ENCODE measurements at places on chromosomes 3 and 15.

DNA sequence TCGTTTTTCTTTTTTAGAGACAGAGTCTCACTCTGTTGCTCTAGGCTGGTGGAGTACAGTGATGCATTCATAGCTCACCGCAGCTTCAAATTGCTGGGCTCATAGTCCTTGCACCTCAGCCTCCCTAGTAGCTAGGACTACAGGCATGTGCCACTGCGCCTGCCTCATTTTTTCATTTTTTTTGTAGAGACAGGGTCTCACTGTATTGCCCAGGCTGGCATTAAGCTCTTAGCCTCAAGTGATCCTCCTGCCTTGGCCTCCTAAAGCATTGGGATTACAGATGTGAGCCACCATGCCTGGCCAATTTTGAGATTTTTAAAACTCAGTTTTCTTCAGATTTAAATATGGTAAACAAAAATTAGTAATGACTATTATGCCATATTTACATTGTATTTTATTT is 29.0 kb downstream of the SKIL start:
- DNase-seq = no peak

GRCh38 chr15:71812966-71813722 is 2.8 kb downstream of the NR2E3 start:
- DNase-seq = no peak

DNA sequence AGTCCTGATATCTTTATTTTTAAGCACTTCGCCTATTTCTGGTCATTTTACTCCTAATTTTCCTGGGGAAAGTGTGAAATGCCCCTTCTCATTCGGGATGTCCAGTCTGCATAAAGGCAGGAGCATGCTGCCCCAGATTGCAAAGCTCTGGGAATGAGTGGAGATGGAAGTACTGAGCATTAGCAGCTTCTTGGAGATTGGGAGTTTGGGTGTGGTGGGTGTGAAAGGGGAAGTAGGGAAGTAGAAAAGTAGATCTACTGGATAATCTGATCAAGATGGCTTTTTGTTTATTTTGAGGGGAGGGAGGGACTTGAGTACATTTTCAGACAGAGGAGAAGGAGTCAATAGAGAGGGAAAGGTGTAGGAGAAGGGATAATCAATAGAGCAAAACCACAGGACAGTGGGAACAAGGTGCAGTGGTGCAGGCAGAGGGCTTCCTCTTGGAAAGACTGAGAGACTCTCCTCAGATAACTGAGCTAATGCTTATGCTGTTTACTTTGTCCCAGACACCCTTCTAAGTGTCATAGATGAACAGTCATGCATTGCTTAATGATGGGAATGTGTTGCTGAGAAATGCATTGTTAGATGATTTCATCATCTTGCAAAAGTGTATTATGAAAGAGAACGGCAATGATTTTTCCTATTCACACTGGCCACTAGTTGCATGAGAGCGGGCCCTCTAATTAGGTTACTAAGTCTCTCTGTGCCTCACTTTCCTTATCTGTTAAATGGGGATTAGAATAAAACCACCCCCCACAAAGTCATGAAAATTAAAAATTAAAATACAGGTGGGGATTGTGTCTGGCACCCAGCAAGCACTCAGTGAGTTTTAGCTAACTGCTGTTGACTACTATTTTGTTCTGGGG is 45.5 kb downstream of the PHLDB2 start:
- DNase-seq = no peak

GRCh38 chr15:80577552-80578205 is 117.4 kb upstream of the ABHD17C start:
- DNase-seq = no peak

DNA sequence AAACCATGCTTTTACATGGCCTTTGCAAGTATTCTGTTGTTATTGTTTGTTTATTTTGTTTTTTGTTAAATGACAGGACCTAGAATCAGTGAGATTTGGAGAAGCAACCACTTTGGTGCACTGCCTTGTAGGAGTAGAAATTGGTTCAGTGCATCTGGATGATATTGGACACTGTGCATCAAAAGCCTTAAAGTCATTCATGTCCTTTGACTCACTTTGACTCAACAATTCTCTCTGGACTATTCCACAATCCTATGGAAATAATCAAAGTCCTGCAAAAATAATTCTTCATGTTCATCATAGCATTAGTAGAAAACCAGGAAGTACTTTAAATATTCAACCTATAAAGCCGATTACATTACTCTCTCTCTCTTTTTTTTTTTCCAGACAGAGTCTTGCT is 224.8 kb downstream of the ABHD5 start:
- no peak for DNase-seq

- DNase-seq = no peak
These were observed 66.1 kb downstream of the WHAMM start for GRCh38 chr15:82875411-82876003.

DNA sequence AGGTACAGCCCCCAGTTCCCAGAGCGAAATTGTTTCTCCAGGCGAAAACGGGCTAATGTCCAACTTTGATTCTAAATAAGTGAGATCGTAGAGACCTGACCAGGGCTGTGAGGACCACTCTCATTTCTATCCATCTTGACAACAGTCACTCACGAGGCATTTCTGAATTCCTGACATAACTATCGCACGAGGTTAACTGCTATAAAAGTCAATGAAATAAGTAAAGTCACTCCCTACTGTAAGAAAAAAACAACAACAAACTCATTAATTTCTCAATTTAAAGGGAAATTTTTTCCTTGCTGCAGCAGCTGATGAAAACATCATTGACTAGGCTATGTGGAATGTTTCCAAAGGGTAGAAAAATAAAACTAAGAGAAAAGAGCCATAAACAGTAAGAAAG is 69.1 kb downstream of the GREM1 start:
- no peak for DNase-seq

- no peak for DNase-seq
These were observed 25.5 kb downstream of the MGLL start for GRCh38 chr3:127796831-127797150.

- no peak for DNase-seq
These were observed 592.2 kb downstream of the FHIT start for GRCh38 chr3:60659098-60659497.

DNA sequence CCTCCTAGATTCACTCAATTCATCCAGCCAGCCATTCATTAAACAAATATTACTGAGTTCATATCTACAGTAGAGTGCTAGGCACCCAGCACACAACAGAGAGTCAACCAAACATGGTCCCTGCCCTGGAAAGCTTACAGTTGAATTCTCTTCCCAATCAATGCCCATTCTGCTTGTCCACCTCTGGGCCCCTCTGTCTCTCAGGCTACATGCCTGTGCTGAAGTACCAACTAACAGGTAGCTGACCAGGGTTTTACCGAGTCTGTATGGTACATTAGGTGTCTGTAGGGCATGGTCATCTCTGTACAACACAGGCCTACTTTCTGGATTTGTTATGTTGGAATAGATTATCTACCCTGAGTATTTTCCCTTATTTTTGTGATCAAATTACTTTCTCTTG is 23.3 kb downstream of the PLD1 start:
- DNase-seq = no peak

DNA sequence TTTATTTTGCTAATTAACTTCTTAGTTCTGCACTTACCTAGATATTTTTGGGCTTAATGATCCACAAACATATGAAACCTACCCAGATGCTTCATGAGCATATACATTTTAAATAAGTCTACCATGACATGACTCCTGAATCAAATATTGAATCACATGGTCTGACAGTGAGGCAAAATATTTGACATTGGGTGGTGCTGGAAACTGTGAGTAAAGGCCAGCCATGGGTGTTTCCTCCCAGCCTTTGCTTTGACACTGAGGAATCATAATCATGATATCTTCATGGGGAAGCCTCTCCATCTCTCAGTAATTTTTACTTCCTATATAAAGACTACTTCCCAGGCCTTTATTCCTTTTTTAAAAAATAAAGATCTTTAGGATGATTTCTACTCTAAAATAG is 22.8 kb upstream of the SSR3 start:
- no peak for DNase-seq

GRCh38 chr3:138081371-138082084 is 33.9 kb downstream of the DZIP1L start:
- DNase-seq = no peak

DNA sequence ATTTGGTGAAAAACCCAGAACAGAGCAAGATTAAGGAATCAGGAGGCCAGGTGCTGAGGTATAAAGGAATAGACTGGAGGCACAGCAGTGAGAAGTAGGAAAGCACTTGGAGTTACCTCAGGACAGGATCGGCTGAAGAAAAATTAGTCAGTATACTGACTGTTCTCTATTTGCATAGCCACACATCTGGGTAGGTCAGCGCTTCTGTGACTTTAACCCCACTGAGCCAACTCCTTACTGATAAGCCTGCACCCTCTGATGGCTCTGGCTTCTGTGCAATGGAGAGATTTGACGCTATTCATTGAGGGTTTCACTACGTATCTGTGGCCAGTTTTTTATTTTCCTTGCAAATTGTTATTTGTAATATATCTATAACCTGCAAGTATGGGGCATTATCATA is 22.3 kb downstream of the MECOM start:
- DNase-seq = no peak

DNA sequence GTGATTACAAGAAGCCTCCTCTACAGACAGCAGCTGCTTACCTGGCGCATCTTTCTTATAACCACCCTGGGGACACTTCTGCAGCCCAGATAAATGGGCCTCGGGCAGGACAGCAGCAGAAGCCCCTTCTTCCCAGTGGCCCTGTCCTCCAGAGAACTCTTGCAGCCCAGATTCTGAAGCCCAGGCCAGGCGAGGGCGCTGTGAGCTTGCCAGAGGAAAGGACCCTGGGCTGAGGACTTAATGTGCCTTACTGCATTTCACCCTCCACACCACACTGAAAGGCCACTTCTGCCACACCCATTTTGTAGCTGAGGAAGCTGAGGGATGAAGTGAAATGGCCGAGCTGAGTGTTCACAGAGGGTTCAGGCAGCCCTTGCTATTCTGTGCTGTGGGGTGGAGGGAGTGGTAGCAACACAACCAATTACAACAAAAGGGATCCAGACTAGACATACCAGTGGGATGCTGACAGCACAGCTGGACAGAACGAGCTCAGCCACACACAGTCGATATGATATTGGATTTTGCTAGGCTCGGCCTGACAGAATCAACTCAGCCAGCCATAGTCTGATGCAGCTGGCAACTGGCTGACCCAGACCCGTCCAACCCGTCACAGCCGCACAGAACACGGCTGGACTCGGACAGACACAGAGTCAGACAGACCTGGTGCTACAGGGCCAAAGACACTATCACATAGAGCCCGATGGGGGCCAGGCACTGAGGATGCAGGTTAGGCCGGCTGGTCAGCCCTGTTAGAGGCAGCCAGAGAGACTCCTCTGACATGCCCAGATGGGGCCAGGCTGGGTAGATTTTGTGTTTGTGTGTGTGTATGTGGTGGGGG is 7.3 kb downstream of the ACOX2 start:
- no peak for DNase-seq

Data from glomerular endothelial cell (primary cell).